DMS79 treated with DMSO at 0.1 percent for 48 hours (cell line): ENCODE measurements at places on chromosomes 7 and 10.
A peak's percentile ranks its signal among the peaks of the same experiment; 100 is the strongest.

DNA sequence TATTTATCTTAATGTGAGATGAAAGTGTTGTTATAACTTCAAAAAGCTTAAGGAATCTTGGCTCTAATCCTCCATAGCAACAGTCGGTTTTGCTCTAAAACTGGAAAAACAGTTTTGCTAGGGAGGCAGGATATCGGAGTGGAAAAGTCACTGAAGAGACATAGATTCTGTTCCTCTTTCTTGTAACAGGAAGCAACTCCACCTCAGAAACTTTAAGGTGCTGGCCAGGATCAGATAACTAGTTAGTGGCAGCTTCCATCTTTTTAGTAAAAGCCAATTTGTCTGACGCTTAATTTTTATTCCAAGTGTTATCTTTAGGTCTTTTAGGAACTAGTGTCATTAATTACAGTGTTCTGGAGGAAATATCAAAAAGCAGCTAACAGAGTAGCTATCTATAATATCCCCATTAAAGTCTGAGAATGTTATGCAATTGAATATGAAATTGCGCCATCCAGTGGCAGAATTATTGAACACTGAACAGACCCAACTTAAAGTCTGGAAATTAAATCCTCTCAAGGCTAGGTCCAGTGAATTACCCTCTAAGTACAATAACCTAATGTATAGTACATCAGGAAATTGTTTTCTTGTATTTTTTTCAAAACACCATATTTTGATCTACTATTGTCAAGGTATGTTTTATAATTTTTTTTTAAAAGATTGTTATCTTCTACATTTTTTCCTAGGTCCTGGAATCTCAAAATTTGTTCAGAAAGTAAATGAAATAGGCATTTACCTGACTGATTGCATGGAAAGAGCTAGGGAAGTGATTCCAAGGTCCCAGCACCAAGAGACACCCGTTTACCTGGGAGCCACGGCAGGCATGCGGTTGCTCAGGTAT is 65.9 kb upstream of the CC2D2B start:
- DNase-seq = no peak

GRCh38 chr7:143322760-143323633 is 7.1 kb downstream of the CLCN1 start:
- DNase-seq = no peak

- no peak for DNase-seq
These were observed 852 bp upstream of the PRKAR1B start for GRCh38 chr7:727806-728460.

DNA sequence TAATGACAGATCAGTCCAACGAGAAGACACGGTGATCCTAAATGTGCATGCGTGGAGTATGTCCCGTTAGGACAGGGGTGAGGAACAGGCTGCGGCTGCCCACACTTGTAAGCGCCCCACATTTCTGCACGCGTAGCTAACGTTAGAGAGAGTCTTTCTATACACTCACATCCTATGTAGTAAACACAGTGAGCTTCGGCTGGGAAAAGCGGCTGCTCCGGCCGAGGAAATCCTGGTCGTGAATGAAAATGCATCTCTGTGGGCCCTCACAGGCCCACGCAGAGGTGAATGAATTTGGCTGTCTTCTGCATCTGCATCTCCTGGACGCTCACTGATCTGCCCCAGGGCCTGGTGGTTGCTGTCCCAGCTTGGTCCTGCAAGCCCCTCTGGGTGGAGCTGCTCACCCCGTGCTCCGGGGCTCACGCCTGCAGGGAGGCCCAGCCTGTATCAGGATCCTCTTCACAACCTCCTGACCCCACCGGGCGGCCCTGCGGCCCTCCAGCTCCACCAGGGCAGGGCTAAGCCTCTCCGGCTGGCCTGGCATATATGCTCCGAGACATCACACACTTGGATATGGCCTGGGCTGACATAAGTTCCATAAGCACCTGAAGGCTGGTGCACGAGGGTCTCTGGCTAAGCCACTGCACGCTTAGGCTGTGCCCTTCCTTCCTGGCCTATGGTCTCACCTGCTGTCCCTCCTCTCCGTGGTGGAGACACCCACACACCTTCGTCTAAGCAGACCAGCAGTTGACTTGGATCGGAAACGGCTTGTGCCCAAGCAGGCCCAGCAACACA is 117.9 kb upstream of the DIP2C start:
- no peak for DNase-seq

DNA sequence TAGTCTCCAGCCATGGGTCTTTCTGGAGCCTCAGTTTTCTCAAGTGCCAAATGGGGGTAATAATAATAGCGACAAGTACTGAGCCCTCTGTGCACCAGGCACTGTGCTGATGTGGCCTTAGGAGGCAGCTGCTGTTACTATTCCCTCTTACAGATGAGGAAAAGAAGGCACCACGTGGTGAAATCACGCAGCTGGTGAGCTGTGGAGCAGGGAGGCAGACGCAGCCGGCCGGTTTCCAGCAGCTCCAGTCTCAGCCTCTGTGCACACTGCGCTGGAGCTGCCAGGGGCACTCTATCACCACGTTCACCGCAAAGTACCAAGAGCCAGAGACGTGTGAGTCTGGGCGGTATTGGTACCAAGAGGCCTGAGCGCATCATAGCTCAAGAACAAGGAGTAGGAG is 9.6 kb downstream of the PYROXD2 start:
- DNase-seq = no peak

DNA sequence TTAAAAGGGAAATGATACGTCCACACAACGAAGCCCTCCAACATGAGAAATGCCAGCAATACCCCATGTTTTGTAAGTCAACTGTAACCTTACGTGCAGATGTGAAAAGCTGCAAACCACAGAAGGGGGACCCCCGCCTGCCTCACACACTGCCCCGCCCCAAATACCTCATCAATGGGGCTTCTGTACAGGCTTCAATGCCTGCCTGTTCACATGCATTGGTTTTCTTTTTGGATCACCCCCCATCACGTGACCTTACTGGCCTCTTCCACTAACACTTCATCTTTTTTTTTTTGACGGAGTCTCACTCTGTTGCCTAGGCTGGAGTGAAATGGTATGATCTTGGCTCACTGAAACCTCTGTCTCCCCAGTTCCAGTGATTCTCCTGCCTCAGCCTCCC is 224.0 kb downstream of the TNS3 start:
- DNase-seq = no peak

- DNase-seq = no peak
These were observed 21.8 kb downstream of the TBXAS1 start for GRCh38 chr7:139850906-139851305.

DNA sequence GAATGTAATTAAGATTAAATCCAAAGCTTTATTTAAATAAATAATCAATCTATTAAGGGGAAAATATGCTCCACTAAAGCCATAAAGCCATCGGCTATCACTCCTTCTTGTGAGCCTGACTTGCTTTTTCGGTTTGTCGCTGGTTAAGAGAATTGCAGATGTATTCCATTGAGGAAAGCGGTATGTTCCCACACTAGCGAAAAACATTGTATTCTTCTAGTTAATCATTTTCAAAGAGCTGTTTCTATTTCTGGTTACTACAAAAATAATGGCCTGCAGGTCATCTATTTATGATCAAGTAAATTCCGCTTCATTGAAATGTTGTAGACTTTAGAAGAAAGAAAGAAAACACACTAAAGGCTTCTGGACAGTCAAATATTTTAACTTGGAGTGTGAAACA is 173.4 kb downstream of the CACNB2 start:
- DNase-seq = no peak

- DNase-seq = peak; percentile 18
These were observed 1.6 kb downstream of the BEND7 start for GRCh38 chr10:13526948-13527863.
